B cell (primary cell): ENCODE measurements at places on chromosomes 7 and 10. TPM values are rescaled to one million over a fixed set of nuclear protein-coding genes. Genes with fewer than 3 reads are reported as not detected.

Gene EN2
- total RNA-seq: not detected in 2 replicates

Gene COL17A1
- not detected in 2 replicates for total RNA-seq

Gene CPA1
- total RNA-seq: not detected in 2 replicates

Gene STOX1
- total RNA-seq: 0.53 and 0.57 TPM in 2 replicates

Gene PPP1R3C
- total RNA-seq: not detected in 2 replicates

Gene GAD2
- not detected in 2 replicates for total RNA-seq

Gene HOXA1
- 0.37 and 0.87 TPM in 2 replicates for total RNA-seq

Gene PRF1
- 0.92 and 1.0 TPM in 2 replicates for total RNA-seq

Gene FBXL15
- total RNA-seq: 15.5 and 17.0 TPM in 2 replicates

Gene CCM2
- 144 and 150 TPM in 2 replicates for total RNA-seq

Gene FKBP6
- total RNA-seq: not detected in 2 replicates

Gene ASB10
- total RNA-seq: not detected in 2 replicates

DNA sequence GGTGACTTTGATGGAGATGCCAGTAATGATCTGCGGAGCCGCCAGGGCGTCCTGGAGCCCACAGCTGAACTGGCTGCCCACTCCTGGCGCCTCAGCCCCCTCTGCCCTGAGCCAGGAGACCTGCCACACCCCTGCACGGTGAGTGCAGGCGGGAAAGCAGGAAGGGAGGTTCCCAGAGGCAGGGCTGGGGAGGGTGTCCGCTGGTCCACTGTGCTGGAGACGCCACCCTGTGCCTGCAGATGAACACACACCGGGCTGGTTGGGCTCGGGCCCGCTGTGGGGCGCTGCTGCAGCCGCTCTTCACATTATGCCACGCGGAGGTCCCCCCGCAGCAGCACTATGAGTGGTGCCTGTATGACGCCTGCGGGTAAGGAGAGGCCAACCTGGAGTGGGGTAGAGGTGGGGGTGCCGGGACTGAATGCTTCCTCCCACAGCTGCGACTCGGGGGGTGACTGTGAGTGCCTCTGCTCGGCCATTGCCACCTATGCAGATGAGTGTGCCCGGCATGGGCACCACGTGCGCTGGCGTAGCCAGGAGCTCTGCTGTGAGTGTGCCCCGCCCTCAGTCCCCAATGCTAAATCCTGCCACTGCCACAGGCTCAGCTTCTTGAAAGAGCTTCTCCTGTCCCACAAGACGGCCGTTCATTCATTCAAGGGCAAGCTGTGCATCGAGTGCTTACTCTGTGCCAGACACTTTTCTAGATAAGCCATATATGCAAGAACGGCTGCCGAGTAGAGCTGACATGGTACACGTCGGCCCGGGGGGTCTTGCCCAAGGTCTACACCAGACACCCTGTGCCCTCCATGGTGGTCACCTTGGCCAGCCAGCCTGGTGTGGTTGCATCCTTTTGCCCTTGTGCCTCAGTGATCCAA lies 14.3 kb upstream of the ZNF467 start:
- no peak overlapping the region for H3K4me3 ChIP-seq
- no peak for DNase-seq
- no peak overlapping the region for H3K27ac ChIP-seq
- no peaks in the 10 kb centered on the region for H3K36me3 ChIP-seq

DNA sequence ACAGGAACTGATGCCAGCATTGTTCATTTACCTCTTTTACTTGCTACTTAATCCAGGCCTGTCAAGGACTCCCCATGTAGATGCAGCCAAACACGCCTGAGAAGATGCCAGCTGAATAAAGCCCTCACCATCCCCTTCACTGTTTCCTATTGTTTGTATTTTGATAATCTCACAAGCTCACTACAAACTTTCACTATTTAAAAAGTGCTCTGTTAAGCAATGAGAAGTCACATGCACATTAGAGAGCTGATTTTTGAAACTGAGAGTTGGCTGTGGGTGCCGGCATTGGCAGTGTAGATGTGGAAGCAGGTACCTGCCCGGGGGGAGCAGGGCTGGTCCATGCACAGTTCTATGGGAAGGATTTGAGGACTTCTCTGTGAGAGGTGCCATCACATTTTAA lies 169.8 kb upstream of the GRB10 start:
- no peak overlapping the region for H3K27ac ChIP-seq
- H3K4me1 ChIP-seq: no peaks in the 10 kb centered on the region
- no peaks in the 10 kb centered on the region for H3K36me3 ChIP-seq
- DNase-seq: no peak

- H3K27ac ChIP-seq: peak overlapping the region; percentile 74
- H3K27me3 ChIP-seq: no peaks in the 10 kb centered on the region
- peak overlapping the region; percentile 79 for H3K4me3 ChIP-seq
- H3K4me1 ChIP-seq: peaks cover 18% of the 10 kb centered on the region
- DNase-seq: peak; percentile 70
- H3K36me3 ChIP-seq: no peaks in the 10 kb centered on the region
Measured at GRCh38 chr10:89837165-89838043, 136.0 kb downstream of the KIF20B start.

DNA sequence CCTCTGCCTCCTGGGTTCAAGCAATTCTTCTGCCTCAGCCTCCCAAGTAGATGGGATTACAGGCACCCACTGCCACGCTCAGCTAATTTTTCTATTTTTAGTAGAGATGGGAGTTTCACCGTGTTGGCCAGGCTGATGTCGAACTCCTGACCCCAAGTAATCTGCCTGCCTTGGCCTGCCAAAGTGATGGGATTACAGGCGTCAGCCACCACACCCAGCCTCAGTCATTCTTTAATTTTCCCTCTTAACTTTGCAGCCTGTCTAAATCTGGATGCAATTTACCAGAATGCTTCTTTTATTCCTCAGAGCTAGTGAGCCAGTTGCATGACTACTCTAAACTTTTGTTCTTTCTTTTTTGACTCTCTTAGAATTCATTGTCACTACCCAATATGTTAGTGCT lies 90.5 kb upstream of the CSTF2T start:
- H3K27ac ChIP-seq: no peak overlapping the region
- DNase-seq: no peak
- H3K27me3 ChIP-seq: no peaks in the 10 kb centered on the region
- H3K4me3 ChIP-seq: no peak overlapping the region
- no peaks in the 10 kb centered on the region for H3K4me1 ChIP-seq

DNA sequence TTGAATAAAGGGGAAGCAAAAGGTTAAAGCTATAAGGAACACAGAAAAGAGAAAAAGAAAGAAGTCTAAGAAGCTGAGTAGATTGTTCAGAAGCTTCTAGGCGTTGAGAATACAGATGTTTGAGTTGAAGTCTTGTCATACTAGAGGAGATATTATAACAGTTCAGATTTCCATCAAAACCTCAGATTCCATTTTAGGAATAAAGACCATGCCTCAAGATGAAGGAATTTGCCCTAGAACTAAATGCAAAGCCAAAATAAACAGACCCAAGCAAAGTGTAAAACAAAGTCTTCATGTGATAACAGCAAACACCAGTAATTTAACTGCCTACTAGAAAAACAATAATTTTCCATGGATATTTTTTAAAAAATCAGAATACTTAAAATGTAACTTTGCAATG lies 476.5 kb upstream of the POT1 start:
- H3K27me3 ChIP-seq: no peaks in the 10 kb centered on the region
- H3K27ac ChIP-seq: no peak overlapping the region
- H3K36me3 ChIP-seq: no peaks in the 10 kb centered on the region
- no peaks in the 10 kb centered on the region for H3K4me1 ChIP-seq
- H3K4me3 ChIP-seq: no peak overlapping the region
- DNase-seq: no peak

GRCh38 chr10:51700228-51700817 lies 928 bp upstream of the CSTF2T start:
- no peaks in the 10 kb centered on the region for H3K36me3 ChIP-seq
- DNase-seq: no peak
- H3K27ac ChIP-seq: peak overlapping the region; percentile 95
- no peaks in the 10 kb centered on the region for H3K27me3 ChIP-seq

GRCh38 chr7:158957921-158958491 lies 101.6 kb downstream of the DYNC2I1 start:
- H3K27ac ChIP-seq: no peak overlapping the region
- H3K27me3 ChIP-seq: peaks cover 11% of the 10 kb centered on the region
- H3K4me3 ChIP-seq: peak overlapping the region; percentile 58
- no peaks in the 10 kb centered on the region for H3K36me3 ChIP-seq
- DNase-seq: peak; percentile 43

- no peaks in the 10 kb centered on the region for H3K4me1 ChIP-seq
- H3K27ac ChIP-seq: no peak overlapping the region
Measured at GRCh38 chr10:116836902-116837523, 12.3 kb upstream of the ENO4 start.

- no peak overlapping the region for H3K27ac ChIP-seq
- no peaks in the 10 kb centered on the region for H3K36me3 ChIP-seq
- H3K4me1 ChIP-seq: no peaks in the 10 kb centered on the region
- H3K4me3 ChIP-seq: no peak overlapping the region
- no peaks in the 10 kb centered on the region for H3K27me3 ChIP-seq
- DNase-seq: no peak
Measured at GRCh38 chr7:81075150-81075549, 156.3 kb upstream of the SEMA3C start.

GRCh38 chr10:13928451-13928850 lies 341.7 kb downstream of the PRPF18 start:
- H3K4me3 ChIP-seq: no peak overlapping the region
- H3K36me3 ChIP-seq: no peaks in the 10 kb centered on the region
- H3K27me3 ChIP-seq: no peaks in the 10 kb centered on the region
- no peak for DNase-seq
- peaks cover 15% of the 10 kb centered on the region for H3K4me1 ChIP-seq

DNA sequence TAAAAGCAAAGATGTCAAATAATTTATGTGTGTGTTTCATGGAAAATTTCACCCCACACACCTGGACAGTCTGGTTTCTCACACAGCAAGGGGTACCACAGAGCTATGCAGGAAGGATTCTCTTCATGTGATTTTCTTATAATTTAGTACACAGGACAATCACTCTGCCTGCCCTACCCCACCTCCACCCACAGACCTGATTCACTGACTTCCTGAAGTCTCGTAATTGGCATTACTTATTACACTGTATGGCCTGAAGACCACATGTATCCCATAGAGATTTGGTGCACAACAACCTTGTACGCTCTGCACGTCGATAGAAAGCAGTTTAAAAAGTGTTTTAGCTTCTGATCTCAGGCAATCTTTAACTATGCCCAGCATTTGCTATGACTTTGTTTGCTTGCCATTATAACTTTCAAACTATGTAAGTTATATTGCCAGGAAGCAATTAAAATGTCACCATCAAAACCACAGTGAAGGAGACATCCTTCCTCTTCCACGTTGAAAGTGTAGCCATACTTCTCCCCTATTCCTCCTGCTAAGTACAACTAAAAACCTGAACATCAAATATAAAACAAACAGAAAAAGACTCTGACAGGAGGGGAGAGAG lies 279.4 kb upstream of the IMMP2L start:
- DNase-seq: no peak
- H3K27ac ChIP-seq: no peak overlapping the region
- H3K27me3 ChIP-seq: no peaks in the 10 kb centered on the region
- no peak overlapping the region for H3K4me3 ChIP-seq
- no peaks in the 10 kb centered on the region for H3K4me1 ChIP-seq
- H3K36me3 ChIP-seq: no peaks in the 10 kb centered on the region

DNA sequence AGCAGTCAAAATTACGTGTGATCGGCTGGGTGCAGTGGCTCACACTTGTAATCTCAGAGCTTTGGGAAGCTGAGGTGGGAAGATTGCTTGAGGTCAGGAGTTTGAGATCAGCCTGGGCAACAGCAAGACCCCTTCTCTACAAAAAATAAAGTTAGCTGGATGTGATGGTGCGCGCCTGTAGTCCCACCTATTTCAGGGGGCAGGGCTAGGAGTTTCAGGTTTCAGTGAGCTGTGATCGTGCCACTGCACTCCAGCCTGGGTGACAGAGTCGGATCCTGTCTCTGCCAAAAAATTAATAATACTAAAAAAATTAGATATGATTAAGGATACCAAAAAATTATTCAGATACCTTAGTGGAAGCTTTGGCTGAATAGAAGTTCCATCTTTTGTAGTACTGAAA lies 136.4 kb downstream of the SDK1 start:
- no peaks in the 10 kb centered on the region for H3K27me3 ChIP-seq
- no peak for DNase-seq
- no peak overlapping the region for H3K27ac ChIP-seq
- no peaks in the 10 kb centered on the region for H3K36me3 ChIP-seq
- no peak overlapping the region for H3K4me3 ChIP-seq

- H3K4me3 ChIP-seq: peak overlapping the region; percentile 94
- peak overlapping the region; percentile 55 for H3K27ac ChIP-seq
- H3K27me3 ChIP-seq: no peaks in the 10 kb centered on the region
- H3K36me3 ChIP-seq: no peaks in the 10 kb centered on the region
Measured at GRCh38 chr10:114174695-114175188, 739 bp upstream of the CCDC186 start.

GRCh38 chr10:67779465-67780203 lies 58.4 kb downstream of the DNAJC12 start:
- H3K4me3 ChIP-seq: no peak overlapping the region
- no peaks in the 10 kb centered on the region for H3K36me3 ChIP-seq
- peak; percentile 90 for DNase-seq

GRCh38 chr7:87445897-87446296 lies 29.6 kb downstream of the ABCB4 start:
- no peaks in the 10 kb centered on the region for H3K27me3 ChIP-seq
- DNase-seq: peak; percentile 52
- peaks cover 5% of the 10 kb centered on the region for H3K4me1 ChIP-seq
- H3K4me3 ChIP-seq: no peak overlapping the region

- no peak overlapping the region for H3K27ac ChIP-seq
- peaks cover 15% of the 10 kb centered on the region for H3K27me3 ChIP-seq
- no peaks in the 10 kb centered on the region for H3K4me1 ChIP-seq
- no peak for DNase-seq
- H3K36me3 ChIP-seq: no peaks in the 10 kb centered on the region
Measured at GRCh38 chr7:54544149-54544526, 2.0 kb downstream of the VSTM2A start.

DNA sequence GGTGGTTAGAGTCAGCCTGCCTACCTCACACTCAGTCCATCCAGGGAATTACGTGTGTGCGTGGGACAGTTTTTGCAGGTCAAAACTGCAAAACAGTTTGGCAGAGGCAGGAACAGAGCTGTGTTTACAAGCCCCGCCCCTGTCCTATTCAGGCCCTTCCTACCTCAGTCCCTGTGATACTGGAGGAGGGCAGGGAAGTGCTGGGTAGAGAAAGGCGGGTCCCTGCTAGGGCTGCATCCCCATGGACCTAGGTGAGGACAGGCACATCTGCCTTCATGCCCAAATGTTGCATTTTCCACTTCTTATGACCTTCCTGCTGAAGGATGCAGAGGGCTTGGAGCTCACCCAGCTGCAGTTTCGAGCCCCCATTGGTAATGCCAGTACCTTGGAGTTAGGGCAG lies 25.1 kb downstream of the SBDS start:
- H3K36me3 ChIP-seq: no peaks in the 10 kb centered on the region
- no peak overlapping the region for H3K27ac ChIP-seq
- H3K4me3 ChIP-seq: no peak overlapping the region
- DNase-seq: no peak
- no peaks in the 10 kb centered on the region for H3K27me3 ChIP-seq
- no peaks in the 10 kb centered on the region for H3K4me1 ChIP-seq

- DNase-seq: no peak
- H3K27me3 ChIP-seq: peaks cover 9% of the 10 kb centered on the region
- H3K4me3 ChIP-seq: no peak overlapping the region
- no peaks in the 10 kb centered on the region for H3K4me1 ChIP-seq
- no peaks in the 10 kb centered on the region for H3K36me3 ChIP-seq
Measured at GRCh38 chr10:132492323-132493025, 45.1 kb upstream of the INPP5A start.

GRCh38 chr7:45106-46090 lies 147.0 kb upstream of the FAM20C start:
- no peak overlapping the region for H3K27ac ChIP-seq
- H3K4me1 ChIP-seq: no peaks in the 10 kb centered on the region
- H3K36me3 ChIP-seq: no peaks in the 10 kb centered on the region

GRCh38 chr10:42963312-42963711 lies 113.6 kb upstream of the RET start:
- no peaks in the 10 kb centered on the region for H3K27me3 ChIP-seq
- H3K4me1 ChIP-seq: no peaks in the 10 kb centered on the region
- H3K27ac ChIP-seq: no peak overlapping the region
- H3K4me3 ChIP-seq: no peak overlapping the region
- DNase-seq: no peak
